ENCODE measurements at places on chromosomes 16 and 17.

- DNase-seq: peak; percentile 86
Observed at GRCh38 chr17:61399131-61400065, at the start of gene TBX2. TSS of gene TBX2 (plus strand) at chr17:61399843. CDS start at chr17:61400177, 334 bp downstream.

GRCh38 chr16:20681821-20682760 lies 15.4 kb downstream of the ACSM1 start:
- no peak for DNase-seq

GRCh38 chr17:35653619-35654361 lies 66.7 kb downstream of the AP2B1 start:
- DNase-seq: no peak

- no peak for DNase-seq
Observed at GRCh38 chr17:57357830-57358430, 101.6 kb downstream of the MSI2 start.

GRCh38 chr16:86101897-86102157 lies 202.9 kb downstream of the IRF8 start:
- no peak for DNase-seq

DNA sequence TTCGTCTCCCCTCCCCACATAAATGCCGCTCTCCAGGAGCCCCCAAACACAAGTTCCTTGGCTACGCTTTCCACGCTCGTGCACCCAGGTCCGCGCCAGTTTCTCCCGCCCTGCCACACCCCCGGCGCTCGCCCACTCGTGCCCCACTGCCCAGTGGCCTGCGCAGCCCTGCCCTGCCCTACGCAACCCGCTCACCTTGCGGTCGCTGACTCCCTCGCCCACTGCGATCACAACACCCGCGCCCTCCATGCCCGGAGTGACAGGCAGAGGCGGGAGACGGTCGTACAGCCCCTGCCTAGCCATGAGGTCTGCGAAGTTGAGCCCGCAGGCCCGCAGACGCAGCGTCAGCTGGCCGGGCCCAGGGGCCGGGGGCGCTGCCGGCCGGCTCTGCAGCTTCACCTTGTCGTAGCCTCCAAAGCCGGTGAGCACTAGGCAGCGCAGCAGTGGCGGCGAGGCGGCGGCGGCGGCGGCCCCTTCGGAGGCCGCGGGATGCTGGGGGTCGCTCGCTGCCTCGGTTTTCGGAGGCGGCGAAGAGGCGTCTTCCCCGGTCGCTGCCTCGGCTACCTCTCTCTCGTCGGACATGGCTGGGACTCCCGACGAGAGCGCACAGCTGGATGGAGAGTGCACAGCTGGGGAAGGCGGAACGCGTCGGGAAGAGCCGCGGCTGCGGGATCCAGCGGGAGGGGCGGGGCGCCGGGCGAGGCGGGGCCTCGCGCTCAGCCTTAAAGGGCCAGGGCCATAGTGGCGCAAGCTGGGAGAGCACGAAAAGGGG lies at the start of gene VAT1:
TSS of gene VAT1 (minus strand) at position 645 of the 772 bp plus-strand sequence. CDS start at position 582, 63 bp downstream.
- DNase-seq: peak; percentile 89

DNA sequence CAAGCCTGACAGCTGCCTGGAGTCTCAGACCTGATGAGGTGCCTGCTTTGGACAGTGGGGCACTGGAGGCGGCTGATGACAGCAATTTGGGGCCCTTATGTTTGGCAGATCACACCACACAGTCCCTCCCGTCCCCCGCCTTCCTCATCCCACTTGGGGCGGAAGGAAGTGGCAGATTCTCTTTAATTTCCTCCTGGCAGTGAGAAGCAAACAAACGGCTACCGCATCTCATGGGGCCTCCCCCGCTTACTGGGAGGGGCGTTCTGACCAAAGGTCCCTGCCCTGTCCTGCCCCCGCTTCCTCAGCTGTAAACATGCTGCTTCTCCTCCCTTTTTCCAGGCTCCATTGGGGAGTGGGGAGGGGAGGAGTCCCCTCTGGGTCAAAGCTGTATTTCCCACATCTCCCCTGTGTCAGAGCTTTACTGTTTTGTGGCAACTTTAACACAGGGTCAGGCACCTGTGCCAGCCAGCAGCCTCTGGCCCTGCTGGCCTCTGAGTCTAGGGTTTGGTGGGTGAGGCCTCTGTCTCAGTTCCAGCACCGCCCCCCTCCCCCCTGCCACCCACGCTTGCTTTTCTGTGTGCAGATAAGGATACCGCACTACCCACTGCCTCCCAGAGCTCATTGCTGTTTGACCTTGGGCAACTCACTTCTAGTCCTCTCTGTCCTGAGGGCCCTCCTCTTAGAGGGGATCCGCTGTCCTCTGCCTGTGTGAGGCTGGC lies 5.4 kb upstream of the NFATC3 start:
- no peak for DNase-seq

DNA sequence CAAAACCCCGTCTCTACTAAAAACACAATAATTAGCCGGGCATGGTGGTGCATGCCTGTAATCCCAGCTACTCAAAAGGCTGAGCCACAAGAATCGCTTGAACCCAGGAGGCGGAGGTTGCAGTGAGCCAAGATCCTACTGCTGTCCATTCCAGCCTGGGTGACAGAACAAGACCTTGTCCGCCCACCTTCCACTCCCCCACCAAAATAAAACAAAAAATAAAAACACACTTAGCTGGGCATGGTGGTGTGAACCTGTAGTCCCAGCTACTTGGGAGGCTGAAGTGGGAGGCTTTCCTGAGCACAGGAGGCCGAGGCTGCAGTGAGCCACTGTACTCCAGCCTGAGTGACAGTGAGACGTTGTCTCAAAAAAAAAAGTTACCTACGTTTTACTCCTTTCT lies 3.2 kb downstream of the PPM1E start:
- DNase-seq: no peak

- no peak for DNase-seq
Observed at GRCh38 chr16:1963806-1964505, 670 bp downstream of the RPS2 start.

DNA sequence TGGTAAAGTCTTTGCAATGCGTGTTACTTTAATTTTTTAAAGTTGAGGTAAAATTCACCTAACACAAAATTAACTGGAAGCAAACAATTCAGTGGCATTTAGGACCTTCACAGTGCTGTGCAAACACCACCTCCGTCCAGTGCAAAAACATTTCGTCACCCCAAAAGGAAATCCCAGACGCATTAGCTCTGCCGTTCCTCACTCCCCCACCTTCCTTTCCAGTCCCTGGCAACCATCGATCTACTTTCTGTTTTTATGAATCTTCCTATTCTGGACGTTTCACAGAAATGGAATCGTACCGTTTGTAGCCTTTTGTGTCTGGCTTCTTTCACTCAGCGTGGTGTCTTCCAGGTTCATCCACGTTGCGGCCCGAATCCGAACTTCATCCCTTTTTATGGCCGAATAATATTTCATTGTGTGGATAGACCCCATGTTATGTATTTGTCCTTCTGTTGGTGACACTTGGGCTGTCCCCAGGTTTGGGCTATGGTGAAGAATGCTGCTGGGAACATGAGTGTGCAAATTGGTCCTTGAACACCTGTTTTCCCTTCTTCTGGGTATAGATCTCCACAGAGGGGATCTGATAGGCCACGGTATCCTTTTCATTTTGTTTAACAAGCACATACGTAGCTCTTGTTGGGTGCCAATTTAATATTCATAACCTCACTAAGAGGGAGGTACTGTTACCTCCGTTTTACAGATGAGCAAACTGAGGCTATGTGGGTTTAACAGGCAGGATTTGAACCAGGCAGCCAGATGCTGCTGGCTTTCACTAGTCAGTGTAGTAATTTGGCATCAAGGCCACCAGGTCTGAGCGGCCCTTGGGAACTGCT lies 232.0 kb upstream of the GSE1 start:
- no peak for DNase-seq

GRCh38 chr17:32936186-32936893 lies 8.4 kb downstream of the TMEM98 start:
- no peak for DNase-seq

DNA sequence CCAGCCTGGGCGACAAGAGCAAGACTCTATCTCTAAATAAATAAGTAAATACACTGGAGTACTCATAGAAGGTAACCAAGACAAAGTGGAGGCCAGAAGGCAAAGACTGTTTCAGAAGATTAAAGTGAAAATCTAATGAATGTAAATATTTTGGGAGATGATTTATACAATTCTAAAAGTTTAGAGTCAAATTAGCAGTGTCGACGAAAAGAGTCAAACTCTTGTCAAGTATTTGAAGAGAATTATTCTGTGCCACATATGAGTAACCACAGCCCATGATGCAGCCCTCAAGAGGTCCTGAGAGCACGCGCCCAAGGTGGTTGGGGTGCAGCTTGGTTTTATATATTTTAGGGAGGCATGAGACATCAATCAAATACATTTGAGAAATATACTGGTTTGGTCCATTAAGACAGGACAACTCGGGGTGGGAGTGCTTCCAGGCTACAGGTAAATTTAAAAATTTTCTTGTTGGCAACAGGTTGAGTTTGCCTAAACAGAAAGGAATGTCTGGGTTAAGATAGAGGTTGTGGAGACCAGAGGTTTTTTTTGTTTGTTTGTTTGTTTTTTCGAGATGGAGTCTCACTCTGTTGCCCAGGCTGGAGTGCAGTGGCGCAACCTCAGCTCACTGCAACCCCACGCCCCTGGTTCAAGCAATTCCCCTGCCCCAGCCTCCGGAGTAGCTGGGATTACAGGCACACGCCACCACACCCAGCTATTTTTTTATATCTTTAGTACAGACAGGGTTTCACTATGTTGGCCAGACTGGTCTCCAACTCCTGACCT lies 3.5 kb downstream of the CFDP1 start:
- DNase-seq: no peak

DNA sequence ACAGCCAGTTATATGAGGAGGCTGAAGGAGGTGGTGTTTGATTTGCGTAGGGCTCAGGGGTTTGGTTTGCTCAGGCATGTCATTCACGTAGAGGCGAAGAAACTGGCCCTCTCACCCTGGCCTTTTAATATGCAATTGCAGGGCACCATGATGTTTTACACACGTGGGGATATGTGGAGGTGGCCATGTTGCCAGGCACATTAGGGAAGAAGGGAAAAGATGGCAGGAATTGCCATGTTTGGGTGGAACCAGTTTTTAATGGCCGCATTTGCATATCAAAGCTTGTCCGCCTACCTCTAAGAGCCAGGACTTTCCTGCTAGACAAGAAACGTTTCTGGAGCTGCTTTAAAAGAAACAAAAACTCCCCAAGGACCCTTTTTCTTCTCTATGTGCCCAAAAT lies 1483.7 kb upstream of the GOT2 start:
- DNase-seq: no peak

DNA sequence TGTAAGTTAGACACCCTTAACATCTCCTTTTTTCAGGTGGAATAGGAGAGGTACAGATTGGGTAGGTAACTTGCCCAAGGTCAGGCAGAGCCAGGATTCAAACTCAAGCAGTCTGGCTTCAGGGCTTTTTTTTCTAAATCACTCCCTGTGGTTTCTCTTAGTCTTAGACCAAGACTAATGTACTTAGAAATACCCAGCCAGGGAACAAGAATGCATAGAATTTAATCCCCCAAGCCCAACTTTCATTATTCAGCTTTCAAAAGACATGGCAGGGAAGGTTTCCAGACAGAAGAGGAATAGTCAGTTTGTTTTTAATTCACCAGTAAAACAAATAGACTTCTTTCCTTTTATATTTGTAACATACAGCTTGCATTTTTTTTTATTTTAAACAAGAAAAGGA lies 305.2 kb upstream of the RBFOX1 start:
- DNase-seq: no peak

GRCh38 chr17:36777118-36777517 lies 160.2 kb upstream of the LHX1 start:
- DNase-seq: no peak

DNA sequence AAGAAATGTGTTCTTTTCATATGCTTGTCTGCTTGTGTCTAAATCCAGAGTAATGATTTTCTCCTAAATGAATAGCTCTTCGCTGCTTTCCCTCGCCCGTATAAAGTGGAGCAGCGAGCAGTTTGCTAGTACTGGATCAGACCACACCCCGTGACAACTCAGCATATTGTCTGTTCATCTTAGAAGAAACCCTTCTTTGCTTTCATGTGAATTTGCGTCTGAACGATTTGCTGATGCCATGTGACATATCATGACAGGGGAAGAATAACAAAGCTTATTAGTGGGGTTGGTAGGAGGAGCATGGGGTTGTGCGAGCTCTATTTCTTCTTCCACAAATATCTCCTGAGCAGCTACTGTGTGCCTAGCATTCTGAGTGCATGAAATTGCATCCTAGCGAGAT lies 44.1 kb upstream of the CACNG4 start:
- no peak for DNase-seq

DNA sequence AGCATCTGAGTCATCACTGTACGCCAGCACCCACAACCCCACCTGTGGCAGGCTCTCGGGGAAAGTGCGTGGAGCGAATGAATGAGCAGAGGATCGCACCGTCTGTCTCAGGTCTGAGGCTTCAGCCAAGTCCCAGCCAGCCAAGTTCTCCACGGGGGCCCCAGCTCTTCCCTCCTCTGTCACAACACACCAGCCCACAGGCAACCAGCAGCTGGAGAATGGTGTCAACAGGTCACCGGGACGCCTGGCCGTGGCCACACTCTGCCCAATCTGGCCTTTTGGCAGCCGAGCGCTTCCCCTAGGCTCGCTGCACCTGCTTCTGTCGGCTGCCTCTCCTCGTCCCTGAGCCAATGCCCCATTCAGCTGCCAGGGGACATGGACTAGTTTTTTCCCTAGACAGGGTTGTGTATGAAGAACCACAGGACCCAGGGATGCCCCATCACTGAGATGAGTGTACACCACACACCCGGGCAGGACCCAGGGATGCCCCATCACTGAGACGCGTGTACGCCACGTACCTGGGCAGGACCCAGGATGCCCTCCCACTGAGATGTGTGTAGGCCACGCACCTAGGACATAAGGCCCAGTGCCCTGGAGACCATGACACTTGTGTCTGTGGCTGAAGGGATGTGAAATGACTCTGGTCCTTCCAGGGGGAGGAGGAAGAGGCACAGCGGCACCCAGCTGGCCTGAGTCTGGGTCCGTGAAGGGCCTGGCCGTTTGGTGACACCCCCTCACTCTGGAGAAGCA lies 52.8 kb downstream of the ABR start:
- no peak for DNase-seq

DNA sequence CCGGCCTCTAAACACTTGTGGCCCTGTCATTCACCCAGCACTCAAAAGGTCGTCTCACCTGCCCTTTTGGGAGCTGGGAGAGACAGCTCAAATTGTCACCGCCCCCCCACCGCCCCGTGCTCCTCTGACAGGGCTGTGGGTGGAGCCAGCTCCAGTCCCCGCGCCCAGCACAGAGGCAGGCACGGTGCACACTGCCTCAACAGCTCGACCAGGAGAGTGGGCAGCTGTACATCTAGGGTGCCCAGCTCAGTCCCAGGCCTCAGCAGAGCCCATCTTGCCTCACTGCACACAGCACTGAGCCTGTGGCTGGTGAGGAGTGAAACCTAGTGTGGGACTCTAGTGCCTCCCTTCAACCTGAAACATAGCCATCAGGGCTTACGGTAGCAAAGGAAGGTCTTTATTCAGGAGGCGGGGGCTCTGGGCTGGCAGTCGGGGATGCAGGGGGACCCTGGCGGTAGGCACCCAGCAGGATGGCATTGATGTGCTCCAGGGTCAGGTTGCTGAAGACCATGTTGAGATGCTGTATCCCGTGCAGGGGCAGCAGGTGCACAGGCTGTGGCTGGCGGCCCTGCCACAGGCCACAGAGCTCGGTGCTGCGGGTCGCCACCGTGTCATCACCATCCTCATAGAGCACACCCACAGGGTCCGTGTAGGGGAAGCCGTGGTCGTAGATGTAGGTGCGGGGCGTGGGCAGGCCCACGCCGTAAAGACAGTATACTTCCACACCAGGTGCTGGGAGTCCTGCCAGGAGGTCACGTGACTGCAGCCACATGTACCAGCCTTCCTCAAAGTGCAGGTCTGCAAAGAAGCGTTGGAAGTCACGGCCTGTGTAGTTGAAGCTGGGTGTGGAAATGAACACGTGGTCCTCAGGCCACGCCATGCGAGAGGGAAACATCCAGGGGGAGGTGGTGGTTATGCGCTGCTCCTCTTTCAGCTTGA lies 3.1 kb upstream of the PSMB10 start:
- DNase-seq: no peak

All from left forelimb (tissue), 1 donor.